ENCODE measurements at places on chromosomes 2 and 18.
A peak's percentile ranks its signal among the peaks of the same experiment; 100 is the strongest.

DNA sequence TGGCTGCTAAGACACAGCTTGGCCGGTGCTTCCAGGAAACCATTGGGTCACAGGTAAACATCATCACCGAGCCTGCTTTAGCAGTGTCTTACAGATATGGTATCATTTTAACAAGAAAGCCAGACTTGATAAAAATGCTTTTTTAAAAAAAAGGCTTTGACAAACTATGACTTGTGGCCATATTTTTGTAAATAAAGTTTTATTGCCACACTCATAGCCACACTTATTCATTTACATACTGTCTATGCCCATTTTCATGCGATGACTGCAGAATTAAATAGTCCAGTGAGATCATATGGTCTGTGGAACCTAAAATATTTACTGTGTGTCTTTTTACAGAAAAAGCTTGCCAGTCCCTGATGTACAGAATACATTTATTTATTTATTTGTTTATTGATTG lies 242.0 kb downstream of the LTBP1 start:
- no peak for DNase-seq

- no peak for DNase-seq
Measured at GRCh38 chr2:27378809-27379290, 1.7 kb downstream of the ZNF513 start.

DNA sequence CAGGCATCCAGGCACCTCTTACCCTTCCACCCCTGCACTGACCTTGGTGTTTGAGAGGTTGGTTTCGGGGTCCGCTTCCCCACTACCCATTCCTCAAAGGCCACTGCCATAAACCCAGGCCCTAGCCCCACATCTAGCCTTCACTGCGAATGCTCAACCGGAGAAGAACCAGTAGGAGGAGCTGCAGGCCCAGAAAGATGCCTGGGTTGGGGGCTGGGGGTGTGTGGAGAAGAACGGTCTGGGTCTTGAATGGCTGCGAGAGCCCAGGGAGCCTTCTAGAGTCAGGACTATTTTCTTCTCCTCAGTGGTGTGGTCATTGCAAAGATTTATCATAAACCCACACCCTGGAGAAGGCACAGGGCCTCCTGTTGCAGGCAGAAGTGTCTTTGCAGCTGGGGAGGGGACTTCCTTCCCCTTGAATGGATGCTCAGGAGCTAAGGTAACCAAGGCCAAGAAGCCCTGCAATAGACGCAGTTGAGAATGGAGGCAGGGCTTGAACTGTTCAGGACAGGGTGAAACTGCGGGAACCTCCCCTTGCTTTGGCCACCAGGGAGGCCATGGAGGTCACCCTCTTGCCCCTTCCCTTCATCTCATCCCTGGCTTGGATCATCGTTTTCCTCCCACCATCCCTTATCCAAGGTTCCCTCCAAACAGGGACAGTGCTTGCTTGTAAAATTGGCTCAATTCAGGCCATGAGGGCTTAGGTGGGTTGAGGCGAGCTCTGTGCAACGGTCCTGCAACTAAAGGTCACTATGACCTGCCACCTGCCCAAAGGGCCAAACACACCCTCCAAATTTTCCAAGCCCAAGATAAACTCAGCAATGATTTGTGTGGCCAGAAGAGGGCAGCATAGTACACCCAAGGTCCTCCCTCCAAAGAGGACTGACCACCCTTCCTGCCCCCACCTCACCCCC lies 20.9 kb downstream of the THNSL2 start:
- no peak for DNase-seq

- DNase-seq, result no peak
Measured at GRCh38 chr2:55033076-55033742, 17.0 kb downstream of the RTN4 start.

DNA sequence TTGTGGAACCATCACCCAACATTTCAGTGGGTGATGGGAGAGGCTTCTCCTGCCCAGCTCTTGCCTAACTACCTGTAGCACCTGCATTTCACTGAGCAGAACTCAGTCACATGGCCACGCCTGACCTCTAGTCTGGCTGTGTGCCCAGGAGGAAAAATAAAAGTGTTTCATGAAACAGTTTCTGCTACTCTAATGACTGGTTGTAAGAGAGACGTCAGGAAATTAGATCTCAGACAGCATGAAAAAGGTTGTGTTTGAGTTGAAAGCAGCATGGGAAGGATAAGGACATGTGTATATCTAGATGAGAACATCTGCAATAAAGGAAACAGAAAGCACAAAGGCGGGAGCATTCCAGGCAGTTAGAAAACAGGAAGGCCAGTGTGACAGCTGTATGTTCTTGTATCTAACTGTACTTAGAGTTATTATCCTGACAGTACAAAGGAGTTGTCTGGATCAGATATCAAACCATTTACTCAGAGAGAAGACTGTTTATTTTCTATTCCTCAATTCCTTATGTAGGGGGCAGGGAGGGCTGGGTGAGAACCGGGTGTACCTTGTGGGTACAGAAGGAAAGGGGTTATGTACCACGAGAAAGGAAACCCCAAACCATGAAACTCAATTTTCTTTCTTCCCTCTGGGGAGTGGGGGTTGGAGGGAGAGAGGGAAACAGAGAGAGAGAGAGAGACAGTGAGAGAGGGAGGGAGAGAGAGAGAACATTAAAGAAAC lies 307.4 kb upstream of the VWC2L start:
- DNase-seq, result peak; percentile 79

GRCh38 chr2:85309699-85310321 lies 18.0 kb downstream of the TGOLN2 start:
- DNase-seq, result no peak

GRCh38 chr2:238861013-238861730 lies 13.3 kb downstream of the TWIST2 start:
- DNase-seq, result no peak

DNA sequence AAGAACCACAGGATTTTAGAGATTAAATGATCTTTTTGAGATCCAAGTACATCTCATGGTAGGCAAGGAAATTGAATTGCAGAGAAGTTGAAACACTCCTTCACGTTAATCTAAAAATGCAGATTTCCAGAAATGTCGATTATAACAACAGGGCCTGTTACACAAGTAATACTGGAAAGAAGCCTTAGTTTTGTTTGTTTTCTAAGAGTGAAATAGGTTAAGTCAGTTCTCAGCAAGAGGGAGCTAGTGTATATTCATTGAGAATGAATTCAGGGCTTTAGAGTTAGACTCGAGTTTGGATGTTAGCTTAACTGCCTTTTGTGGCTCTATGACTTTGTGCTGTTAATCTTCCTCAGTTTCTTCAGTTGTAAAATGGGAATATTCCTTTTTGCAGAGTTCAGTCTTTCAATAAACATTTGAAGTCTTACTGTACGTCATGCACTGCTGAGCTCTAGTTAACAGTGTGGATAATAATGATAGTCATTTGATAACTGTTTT lies 926 bp downstream of the NDUFV2 start:
- DNase-seq, result no peak

GRCh38 chr2:15048000-15048399 lies 415.5 kb downstream of the LRATD1 start:
- no peak for DNase-seq

- DNase-seq, result peak; percentile 24
Measured at GRCh38 chr2:43152186-43152585, 74.2 kb downstream of the ZFP36L2 start.

DNA sequence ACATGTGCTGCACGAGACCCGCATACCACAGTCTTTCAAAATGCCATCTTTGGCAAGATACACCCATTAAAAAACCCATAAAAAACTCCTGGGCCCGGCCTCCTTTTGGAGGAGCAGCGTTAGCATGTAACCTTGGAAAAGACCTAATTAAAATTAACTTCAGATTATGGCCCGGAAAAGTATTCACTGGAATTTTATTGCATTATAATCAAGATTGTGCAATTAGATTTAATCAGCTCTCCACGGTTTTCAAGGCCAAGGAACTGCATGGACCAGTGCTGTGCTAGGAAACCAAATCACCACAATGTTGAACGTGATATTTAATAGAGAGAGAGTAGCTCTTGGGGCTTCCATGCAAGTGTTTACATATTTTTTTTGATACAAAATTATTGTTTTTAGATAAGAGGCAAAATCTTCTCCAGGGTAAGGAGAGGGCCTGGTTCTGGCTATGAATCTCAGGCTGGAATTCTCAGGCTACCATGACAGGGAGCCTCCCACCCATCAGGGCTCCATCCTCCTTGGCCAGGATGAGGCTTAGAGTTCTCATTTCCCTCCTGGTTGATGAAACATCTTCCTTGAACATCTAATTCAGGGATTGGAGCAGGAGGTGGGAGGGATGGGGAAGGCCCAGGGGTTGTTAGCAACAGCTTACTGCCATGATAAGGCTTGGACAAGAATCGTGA lies 82.0 kb upstream of the TTC39C start:
- no peak for DNase-seq

- no peak for DNase-seq
Measured at GRCh38 chr2:10993001-10993481, 81.3 kb downstream of the KCNF1 start.

- no peak for DNase-seq
Measured at GRCh38 chr2:18599509-18600254, 10.3 kb upstream of the NT5C1B start.

GRCh38 chr2:210540900-210541289 lies 15.5 kb upstream of the CPS1 start:
- DNase-seq, result no peak

All from NCI-H510A (cell line).